ENCODE measurements at places on chromosomes 2 and 18.

- no peak for DNase-seq
Measured at GRCh38 chr2:191376981-191377629, 131.9 kb downstream of the MYO1B start.

- DNase-seq, result no peak
Measured at GRCh38 chr2:225137971-225138370, 95.7 kb upstream of the DOCK10 start.

DNA sequence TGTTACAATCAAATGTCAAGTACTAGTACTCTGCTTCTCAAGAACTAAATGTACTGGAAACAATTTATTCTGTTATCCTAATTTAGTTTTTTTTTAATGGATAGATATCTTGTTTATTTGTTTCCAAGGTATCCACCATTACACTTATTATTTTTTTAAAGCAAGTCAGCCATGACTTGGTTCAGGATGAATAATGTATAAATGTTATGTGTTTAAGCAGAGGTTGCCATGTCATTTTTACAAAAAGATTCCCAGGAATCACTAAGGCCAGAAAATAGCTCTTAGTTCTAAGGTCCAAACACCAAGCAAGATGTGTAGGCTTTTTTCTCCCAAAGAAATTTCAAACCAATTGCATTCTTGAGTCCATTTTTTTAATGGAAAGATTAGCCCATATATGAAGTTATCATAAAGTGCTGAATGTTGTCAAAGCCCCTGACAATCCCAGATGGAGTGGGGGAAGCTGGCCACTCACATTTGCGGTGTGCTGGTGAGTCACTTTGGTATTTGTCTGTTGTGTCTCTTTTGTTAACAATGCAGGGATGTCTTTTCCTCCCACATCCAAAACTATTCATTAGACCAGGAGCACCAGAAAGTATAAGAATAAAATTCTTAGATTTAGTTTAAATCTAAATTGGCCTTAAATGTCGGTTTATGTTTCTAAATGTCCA is 158.9 kb downstream of the COL6A3 start:
- no peak for DNase-seq

DNA sequence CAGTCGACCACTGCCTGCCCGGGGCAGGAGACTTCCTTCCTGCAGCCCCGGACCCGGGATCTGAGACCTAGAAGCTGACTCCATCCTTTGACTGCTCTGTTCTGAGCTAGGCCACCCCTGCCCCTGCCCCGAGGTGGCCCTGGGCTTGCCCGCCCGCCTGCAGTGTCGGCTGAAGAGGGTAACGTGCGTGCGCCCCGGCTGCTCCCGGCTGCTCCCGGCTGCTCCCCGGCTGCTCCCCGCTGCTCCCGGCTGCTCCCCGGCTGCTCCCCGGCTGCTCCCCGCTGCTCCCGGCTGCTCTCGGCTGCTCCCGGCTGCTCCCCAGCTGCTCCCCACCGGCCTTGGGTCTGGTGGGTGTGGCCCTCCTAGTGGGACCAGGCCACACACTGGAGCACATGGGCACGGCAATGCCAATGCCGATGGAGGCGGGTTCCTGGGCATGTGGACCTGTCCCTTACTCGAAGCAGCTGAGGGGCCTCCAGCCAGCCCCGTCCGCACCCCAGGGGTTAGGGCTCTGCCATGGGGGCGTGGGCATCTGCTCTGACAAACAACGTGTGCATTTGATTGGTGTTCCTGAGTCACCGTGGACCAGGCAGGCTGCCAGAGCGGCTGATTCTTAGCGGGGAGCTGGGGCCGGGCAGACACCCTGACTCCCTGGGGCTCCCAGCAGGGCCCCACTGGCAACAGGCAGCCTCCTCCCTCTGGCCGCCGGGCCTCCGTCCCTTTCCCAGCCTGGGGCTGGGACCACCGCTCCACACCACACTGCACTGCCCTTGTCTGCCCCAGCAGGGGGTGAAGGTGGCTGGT is 2.0 kb upstream of the GAL3ST2 start:
- no peak for DNase-seq

- DNase-seq, result no peak
Measured at GRCh38 chr2:161158882-161159281, 1.3 kb upstream of the TANK start.

DNA sequence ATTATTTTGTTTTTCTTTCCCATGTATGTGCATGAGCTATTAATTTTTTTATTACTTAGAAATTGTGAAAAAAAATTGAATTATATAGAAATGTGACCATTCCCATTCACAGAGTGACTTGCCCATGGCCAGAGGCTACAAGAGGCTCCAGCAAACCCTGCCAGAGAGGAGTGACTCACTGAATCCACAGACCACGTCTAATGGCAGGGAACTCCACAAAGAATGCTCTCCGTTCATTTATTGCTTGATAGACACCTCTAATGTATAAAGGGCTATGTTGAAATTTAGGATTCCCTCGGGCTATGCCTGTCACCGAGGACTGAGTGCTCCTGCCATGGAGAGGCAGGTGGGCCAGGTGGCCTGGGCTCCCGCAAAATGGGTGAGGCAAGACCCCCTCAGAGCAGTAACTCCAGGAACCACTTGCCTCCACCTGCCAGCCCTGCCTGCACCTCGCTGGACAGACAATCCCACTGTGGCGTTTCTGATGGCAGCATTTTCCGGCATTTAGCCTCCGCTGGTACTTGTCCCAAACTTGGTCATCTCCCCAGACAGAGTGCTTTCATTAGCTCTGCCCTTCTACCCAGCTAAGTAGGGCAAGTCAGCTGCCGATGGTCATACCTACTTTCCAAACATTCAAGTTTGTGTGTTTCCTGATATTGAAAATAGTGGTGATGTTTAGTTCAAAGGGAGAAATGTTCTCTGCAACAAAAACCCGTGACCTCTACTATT is 200.3 kb downstream of the PRKCE start:
- DNase-seq, result no peak

- no peak for DNase-seq
Measured at GRCh38 chr2:6977113-6977741, 60.0 kb downstream of the RNF144A start.

DNA sequence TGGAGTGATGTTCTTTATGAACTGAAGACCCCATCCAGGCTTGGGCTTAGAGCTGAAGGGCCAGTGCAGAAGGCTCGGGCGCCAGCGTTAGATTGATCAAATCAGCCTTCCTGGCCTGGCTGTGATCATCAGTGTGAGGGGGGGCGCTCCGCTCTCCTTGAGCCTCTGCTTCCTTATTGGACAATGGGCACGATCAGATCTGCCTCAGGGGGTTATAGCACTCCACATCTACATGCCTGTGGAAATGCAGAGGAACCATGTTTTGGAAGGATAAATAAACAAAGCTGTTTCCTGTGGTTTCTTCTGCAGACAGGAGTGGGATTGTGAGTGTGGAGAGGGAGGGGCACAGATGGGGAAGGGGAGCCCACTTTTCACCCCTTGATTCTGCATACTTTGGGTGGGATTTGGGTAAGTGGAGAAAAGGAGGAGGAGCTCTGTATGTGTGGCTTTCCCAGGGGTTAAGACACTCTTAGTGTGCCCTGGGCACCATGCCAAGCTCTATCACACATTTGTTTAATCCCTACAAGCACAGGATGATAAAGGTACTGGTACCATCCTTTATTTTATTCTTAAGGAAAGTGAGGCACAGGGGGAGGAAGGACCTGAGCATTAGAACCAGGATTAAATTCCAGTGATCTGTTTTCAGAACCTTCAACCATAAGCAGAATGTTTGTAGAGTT is 150.5 kb downstream of the EN1 start:
- no peak for DNase-seq

All from CD4-positive, alpha-beta T cell treated with Interleukin-15 for 4 hours (primary cell).